Fibroblast of villous mesenchyme (primary cell): ENCODE measurements at places on chromosomes 1 and 21. TPM values are rescaled to one million over a fixed set of nuclear protein-coding genes. Genes with fewer than 3 reads are reported as not detected.

Gene HOOK1
- not detected in 2 replicates for total RNA-seq

DNA sequence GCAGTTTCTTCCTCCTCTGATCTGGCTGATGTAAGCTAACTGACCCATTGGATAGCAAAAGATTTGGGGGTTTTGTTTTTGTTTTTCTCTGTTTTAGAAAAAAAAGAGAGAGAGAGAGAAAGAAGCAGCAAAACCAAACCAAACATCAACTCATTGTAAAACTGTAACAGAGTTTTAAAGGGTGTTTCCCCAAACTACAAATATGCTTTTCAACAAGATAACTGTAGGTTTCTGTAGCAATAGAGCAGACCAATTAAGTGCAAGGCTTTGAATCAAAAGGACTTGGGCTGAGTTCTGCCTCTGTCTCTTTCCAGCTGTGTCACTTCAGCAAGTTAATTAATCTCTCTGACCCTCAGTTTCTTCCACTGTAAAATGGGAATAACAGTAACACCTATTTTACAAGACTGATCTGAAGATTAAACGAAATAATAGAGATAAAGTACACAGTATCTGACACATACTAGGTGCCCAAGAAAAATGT is 44.5 kb downstream of the RRAGC start:
- DNase-seq: no peak

Gene FMO1
- under 0.01 TPM in 2 replicates for total RNA-seq

- no peak for DNase-seq
Observed at GRCh38 chr1:183996396-183996795, 41.1 kb downstream of the COLGALT2 start.

Gene LIPI
- not detected in 2 replicates for total RNA-seq

DNA sequence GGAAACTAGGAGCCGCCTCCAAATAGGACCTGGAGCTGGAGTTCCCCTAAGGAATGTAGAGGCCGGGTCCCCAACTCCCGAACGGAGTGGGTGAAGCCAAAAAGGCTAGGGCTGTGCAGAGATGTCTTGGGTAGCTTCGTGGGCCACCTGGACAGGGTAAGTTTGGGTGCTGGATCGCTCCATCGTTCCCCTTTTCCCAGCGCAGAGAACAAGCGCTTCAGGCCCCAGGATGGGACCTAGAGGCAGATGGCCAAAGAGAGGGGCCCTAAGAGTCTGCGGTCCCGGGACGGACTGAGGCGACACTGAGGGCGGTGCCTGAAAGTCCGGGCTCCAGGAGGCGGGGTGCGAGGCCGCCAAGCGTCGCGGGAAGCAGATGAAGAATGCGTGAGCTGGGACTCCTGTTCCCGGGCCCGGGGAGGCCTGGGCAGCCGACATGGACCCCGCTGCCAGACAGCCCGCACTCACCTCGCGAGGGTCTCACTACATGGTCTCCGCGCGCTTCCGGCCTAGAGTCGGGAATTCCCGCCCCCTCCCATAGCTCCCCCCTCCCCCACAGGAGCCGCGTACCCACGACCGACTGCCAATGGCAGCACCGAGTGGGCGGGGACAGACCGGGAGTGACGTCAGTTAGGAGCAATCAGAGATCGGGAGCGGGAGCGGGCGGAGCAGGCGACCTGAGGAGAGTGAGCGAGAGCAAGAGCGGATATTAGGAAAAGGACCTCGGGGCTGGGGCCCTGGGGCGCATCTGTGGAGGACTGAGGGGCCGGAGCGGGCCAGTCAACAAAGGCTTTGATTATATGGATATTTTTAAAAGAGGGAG is at the start of gene SLC39A1:
TSS of gene SLC39A1 (minus strand) at position 508 of the 820 bp plus-strand sequence. CDS start 822 bp downstream, outside the sequence.
- DNase-seq: peak; percentile 97

GRCh38 chr1:56965916-56966697 is at the start of gene C8B:
Gene C8B, minus strand, starts transcription at chr1:56966015. Its CDS starts 67 bp downstream, at chr1:56965948.
- no peak for DNase-seq

- no peak for DNase-seq
Observed at GRCh38 chr1:151775894-151776664, 12.8 kb upstream of the MRPL9 start.
